ENCODE measurements at places on chromosomes 6 and 20. TPM values are rescaled to one million over a fixed set of nuclear protein-coding genes. Genes with fewer than 3 reads are reported as not detected.

DNA sequence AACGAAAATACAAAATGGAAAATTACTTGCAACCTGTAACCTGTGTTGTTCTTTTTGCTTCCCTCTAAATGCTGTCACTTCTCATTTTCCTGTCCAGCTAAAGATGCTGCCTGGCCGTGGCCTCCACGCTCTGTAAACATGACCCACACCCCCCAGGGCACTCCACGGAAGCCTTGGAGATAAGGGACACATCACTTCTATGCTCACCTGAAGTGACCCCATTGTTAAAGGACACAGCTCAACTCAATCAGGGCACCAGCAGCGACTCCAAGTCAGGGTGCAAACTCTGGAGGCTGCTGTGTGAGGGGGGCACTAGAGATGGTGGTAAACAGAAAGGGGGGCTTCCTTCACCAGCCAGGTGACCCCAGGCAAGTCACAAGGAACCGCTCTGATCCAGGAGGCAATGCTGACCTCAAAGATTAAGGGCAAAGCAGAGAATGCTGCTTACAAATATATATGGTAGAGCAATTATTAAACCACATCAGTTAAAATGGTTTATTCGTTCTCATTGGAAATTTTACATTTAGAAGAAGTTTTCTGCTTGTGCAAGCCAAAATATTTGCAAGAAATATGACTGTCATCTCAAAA, 13.2 kb downstream of the DIDO1 start:
- no peak for DNase-seq

- DNase-seq = no peak
Measured at GRCh38 chr6:131779304-131779703, 28.5 kb upstream of the ENPP1 start.

DNA sequence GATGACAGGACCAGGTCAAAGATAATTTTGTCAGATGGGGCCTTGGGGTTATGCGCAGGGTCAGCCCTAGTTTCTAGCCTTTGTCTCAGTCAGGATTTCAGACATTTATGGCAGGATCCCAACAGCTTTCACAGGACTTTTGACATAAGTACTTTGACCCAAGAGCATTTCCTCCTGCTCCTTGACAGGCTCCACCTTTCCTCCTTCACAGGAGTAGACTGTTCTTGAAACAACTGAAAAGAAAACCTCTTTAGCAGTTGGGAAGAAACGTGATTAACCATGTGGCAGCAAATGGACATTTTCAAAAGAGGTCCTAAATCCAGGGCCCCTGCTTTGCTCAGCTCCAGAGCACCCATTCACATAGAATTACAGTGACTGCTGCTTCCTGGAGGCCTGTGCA, 120.4 kb upstream of the MAP3K7 start:
- DNase-seq = no peak

HAO1 gene
- total RNA-seq = not detected

Data from activated T-cell treated with anti-CD3 and anti-CD28 coated beads, Interleukin-2, amount 50 U/mL, for 72 hours (primary cell).